ENCODE measurements at places on chromosomes 12 and 14.
A peak's percentile ranks its signal among the peaks of the same experiment; 100 is the strongest.

DNA sequence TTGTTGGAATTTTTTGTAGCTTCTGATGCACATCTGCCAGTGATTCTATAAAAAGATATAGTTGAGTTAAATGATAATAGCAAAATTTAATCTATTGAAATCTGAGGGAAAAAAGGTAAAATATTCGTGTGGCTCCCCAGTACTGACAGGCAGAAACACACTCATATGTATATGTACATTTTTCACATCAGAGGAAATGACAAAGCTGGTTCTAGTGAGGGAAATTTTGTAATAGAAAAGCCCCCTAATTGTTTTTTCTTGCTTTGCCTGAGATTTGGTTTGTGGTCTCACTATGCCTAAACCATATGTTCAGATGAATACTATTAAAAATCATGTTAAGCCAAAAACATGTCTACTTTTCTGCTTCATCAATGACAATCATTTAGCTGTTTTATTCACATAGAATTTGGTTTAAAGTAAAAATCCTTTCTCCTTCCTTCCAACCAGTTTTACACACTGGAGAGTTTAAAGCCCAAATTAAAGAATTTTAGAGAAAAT is 203.5 kb downstream of the ANO6 start:
- DNase-seq: no peak

- DNase-seq: no peak
Measured at GRCh38 chr12:124292385-124292784, 2.5 kb upstream of the RFLNA start.

- no peak for DNase-seq
Measured at GRCh38 chr14:51504669-51505068, 147.0 kb upstream of the FRMD6 start.

- DNase-seq: no peak
Measured at GRCh38 chr14:77495334-77495733, 3.3 kb downstream of the ISM2 start.

GRCh38 chr12:26884765-26885576 is 52.0 kb upstream of the ITPR2 start:
- peak; percentile 83 for DNase-seq

DNA sequence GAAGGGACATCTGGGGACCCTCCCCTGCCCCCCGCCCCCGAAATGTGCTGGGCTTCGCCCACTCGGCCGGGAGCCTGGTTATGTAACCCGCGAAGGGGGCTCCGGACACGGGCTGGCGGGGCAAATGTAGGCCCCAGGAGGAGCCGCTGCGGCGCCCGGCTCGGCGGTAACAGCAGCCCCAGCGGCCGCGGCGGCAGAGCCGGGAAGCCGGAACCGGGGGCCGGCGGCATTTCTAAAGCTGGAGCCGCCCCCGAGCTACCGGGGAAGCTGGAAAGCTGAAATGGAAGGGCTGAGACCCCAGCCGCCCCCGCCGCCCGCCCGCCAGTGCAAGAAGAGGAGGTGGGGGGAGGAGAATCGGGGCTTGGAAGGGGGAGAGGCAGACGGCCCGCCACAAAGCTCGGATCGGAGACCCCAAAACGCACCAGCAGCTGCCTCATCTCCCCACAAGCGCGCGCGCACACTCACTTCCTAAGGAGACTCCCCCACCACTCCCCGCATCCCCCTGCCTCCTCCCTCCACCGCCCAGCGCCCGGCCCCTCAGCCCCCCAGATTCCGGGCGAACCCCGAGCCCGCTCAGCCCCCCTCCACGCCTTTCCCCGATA is 1.5 kb downstream of the KDM2B start:
- no peak for DNase-seq

- no peak for DNase-seq
Measured at GRCh38 chr12:95216711-95217376, 423 bp downstream of the FGD6 start.

- DNase-seq: no peak
Measured at GRCh38 chr14:34251662-34252061, 210.4 kb downstream of the SPTSSA start.

DNA sequence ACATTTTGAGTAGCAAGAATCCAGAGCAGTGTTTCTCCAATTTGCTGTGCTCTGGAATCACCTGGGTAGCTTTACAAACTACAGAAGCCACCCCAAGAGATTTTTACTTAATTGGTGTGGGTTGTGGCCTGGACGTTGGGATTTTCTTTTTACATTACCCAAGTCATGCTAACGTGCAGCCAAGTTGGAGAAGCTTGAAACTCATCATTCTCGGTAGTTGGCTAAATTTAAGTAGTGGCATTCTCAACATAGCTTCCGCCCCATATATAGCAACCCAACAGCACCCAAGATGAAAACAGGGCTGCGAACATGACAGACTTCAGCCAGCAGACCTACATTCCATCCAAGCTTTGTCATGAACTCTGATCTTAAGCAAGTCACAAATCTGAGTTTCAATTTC is 25.0 kb downstream of the DAD1 start:
- DNase-seq: no peak

DNA sequence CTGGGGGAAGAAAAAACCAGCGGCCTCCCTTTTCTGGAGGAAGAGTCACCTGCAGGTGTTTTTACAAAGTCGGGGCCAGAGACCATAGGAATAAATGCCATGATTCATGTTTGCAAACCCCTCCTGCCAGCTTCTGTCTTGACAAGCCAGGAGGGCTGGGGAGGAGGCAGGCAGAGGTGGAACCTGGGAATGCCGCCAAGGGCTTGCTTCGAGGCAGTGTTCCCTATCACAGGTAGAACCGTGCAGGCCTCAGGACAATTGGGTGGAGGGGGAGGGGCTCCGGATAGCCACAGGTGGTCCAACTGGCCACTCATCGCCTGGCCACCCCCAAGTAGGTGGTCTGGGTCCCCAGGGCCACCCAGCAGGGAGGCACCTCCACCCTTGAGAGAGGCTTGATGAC is 14.2 kb upstream of the DLK1 start:
- DNase-seq: no peak
